ENCODE measurements at places on chromosomes 6 and 20.

- DNase-seq, result no peak
These were observed 283.4 kb upstream of the PRDM1 start for GRCh38 chr6:105802703-105803102.

DNA sequence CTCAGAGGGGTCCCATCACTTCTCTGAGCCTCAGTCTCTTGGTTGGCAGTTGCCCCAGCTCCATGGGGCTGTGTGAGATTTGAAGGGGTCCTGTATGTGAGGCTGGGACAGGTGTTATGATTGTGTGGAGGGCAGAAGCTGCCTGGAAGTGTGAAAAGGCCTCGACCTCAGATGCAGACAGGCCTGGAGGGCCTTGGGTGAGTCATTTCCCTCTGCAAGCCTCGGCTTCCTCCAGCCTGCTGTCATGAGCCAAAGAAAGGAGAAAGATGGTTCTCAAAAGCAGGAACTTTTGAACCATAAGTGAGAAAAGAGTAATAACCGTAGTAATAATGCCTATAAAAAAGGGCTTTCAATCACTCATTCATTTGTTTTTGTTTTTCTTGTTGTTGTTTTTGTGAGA lies 37.5 kb downstream of the SNAI1 start:
- DNase-seq, result no peak

DNA sequence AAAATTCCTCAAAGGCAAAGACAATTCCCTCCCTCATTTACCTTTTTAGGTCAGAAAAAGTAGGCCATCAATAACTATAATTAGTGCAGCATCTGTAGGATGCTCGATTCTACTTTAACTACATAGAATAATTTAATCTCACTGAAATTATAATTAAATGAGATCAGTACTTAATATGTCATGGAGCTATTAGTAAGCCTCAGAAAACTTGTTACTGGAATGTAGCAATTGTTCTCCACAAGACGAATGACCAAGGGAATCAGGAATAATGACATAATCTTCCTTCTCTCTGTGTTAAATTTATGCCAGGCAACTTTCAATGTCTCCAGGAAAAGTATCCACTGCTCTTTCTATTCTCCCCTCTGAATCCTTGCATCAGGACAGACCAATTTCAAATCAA lies 34.1 kb downstream of the SESN1 start:
- no peak for DNase-seq

GRCh38 chr20:53827292-53828087 lies 233.9 kb upstream of the ZNF217 start:
- DNase-seq, result no peak

- DNase-seq, result no peak
These were observed 36.1 kb downstream of the FASTKD5 start for GRCh38 chr20:3123542-3123941.

GRCh38 chr6:43833223-43833995 lies 63.4 kb downstream of the VEGFA start:
- no peak for DNase-seq

DNA sequence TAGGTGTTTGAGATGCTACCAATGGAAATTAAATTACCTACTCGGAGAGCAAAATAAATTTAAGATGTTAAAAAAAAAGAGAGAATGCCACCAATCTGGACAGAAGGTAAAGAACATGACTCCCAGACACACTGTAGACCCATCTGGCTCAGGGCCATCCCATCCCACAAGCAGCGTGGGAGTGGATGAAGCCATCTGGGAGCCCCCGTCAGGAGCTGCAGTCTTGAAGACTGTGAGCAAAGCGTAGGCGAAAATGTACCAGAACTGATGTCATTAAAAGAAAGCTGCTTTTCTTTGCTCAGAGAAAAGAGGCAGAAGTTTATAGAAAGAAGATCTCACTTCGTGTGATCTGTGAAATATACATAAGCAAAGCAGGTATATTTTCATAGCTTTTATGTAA lies 815.7 kb downstream of the QKI start:
- DNase-seq, result no peak

- no peak for DNase-seq
These were observed 25.1 kb downstream of the PXDC1 start for GRCh38 chr6:3726421-3726820.

DNA sequence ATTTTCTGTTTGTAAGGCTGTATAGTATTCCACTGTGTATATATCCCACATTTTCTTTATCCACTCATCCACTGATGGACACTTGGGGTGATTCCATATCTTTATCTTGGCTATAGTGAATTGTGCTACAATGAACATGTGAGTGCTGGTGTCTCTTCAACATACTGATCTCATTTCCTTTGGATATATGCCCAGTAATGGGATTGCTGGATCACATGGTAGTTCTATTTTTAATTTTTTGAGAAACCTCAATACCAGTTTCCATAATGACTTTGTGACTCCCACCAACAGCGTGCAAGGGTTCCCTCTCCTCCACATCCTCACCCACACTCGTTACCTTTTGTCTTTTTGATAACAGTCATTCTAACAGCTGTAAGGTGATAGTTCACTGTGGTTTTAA lies 166.0 kb downstream of the ARHGAP18 start:
- DNase-seq, result no peak

DNA sequence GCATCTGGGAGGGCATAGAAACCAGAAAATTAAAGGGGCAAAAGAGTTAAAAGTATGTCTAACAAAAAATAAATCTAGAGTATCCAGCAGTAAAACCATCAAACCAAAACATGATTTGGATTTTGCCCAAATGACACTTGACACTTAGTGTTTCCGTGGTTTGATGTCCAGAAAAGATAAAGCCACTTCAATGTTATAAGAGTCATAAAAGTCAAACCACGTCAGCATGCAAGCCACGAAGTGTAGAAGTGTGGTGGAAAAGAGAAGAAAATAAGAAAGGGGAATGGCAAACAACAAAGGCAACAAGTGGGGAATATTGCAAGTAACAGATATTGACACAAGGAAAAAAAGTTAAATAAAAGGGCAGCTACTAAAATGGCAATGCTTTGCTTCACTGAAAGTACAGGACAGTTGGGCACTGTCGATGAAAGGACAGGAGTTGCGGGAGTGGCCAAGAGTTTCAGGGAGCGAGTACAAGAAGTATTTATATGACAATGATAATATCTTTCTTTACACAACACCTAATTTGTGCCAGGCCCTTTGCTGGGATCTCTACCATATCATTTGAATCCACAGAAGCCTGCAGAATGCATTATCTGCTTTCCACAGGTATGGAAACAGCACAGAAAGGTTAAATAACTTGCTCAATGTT lies 6.3 kb upstream of the HDDC2 start:
- no peak for DNase-seq

DNA sequence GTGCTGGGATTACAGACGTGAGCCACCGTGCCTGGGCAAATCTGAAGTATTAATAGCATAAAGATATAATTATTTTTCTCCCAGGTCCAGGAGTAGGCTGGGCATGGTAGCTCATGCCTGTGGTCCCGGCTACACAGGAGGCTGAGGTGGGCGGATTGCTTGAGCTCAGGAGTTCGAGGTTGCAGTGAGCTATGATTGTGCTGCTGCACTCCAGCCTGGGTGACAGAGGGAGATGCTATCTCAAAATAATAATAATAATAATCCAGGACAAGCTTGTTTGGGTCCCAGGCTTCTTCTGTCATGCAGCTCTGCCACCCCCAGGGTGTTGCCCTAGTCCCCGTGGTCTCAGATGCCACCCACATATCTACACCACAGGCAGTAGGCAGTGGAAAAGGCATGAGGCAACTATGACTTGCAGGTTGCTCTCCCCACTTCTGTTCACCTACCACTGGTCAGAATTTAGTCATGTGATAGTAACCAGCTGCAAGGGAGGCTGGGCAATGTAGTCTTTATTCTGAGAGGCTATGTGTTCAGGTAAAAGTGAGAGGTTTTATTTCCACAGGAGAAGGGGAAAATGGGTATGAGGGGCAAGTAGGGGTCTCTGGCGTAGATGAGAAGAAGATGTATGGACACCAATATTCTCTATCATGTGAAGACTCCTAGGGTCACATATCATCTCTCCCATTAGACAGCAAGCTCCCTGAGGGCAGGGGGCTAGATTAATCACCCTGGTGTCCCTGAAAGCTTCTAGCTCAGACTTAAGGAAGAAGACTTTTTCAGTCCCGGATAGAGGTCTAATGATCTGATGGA lies 25.7 kb downstream of the TCF15 start:
- no peak for DNase-seq

GRCh38 chr6:51644426-51644825 lies 443.0 kb downstream of the PKHD1 start:
- DNase-seq, result no peak

DNA sequence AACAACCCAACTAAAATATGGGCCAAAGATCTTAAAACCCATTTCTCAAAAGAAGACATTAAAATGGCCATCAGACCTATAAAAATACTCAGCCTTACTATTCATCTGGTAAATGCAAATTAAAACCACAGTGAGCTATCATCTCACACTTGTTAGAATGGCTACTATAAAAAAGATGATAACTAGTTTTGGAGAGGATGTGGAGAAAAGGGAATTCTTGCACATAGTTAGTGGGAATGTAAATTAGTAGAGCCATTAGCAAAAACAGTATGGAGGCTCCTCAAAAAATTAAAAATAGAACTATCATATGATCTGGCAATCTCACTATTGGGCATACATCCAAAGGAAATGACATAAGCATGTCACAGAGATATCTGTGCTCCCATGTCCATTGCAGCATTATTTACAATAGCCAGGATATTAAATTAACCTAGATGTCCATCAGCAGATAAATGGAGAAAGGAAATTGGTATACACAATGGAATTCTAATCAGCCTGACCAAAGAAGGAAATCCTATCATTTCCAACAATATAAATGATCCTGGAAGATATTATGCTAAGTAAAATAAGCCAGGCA lies 2.9 kb downstream of the SIRPB1 start:
- DNase-seq, result no peak

DNA sequence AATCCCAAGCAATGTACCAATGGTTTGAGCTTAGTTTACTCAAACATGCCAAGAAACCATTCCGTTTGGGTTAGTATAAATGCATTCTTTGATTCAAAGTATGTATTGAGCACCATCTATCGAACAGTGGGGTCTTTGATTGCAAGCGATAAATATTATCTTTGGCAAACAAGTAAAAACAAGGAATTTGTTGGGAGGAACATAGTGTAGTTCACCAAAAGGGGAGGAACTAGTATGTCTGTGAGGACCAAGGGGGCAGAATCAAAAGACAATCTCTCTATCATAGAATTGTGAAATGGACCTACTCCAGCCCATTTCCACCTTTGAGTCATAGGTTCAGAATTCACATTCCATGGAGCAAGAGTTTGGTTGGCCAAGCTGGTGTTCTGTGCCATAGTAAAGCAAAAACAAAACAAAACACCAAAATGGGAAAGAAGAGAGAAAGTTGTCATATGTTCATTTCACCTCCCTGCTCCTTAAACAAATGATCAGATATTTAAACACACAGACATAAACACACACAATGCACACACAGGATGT lies 266.0 kb downstream of the TSHZ2 start:
- DNase-seq, result no peak

- DNase-seq, result no peak
These were observed 82.9 kb upstream of the ATXN1 start for GRCh38 chr6:16844183-16844582.

Measured in stimulated activated CD8-positive, alpha-beta memory T cell treated with anti-CD3 and anti-CD28 coated beads, Interleukin-4, amount 100 ng/mL, for 4 hours (primary cell).